ENCODE measurements at places on chromosomes 5 and 9. TPM values are rescaled to one million over a fixed set of nuclear protein-coding genes. Genes with fewer than 3 reads are reported as not detected.

DNA sequence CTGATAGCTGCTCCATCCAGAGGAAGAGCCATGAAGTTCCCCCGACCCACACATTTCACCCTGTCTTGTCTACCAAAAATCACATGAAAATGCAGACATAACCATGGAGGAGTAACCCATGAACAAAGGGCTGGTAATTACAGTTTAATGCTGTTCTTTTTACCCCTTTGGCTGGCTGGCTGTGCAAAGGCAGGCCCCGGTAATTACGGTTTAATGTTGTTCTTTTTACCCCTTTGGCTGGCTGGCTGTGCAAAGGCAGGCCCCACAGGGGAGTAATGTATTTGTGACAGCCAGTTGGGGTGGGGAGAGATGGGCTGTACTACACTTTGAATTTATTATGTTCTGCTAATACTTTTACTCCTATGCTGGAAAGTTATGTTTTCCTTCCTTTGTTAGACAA is 41.7 kb downstream of the PIK3R1 start:
- H3K27ac ChIP-seq, result no peak overlapping the region
- no peak overlapping the region for H3K4me3 ChIP-seq
- H3K27me3 ChIP-seq, result no peaks in the 10 kb centered on the region
- no peaks in the 10 kb centered on the region for H3K36me3 ChIP-seq
- H3K4me1 ChIP-seq, result peaks cover 2% of the 10 kb centered on the region

The PSMB7 gene
- 255 TPM for total RNA-seq

DNA sequence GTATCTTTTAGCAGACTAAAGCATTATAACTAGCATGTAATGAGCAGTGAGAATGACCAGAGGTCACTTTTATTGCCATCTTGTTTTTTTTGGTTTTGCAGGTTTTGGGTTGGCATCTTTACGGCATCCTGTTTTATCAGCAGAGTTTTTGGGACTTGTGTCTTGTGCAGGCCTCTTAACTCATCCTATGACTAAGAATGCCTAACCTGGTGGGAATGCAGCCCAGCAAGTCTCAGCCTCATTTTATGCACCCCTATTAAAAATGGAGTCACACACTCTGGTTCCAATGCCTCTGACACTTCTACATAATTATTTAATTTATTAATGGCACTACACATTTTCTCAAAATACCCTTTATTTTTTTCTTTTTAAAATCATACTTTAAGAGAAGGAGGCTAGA is 726.5 kb upstream of the RIOK2 start:
- no peak for DNase-seq
- no peak overlapping the region for H3K4me3 ChIP-seq
- peaks cover 9% of the 10 kb centered on the region for H3K4me1 ChIP-seq
- H3K27me3 ChIP-seq, result no peaks in the 10 kb centered on the region
- H3K27ac ChIP-seq, result no peak overlapping the region
- peaks cover 6% of the 10 kb centered on the region for H3K36me3 ChIP-seq

The GZMA gene
- total RNA-seq, result not detected

GRCh38 chr5:140557136-140557805 is at the start of gene SRA1:
Gene SRA1 (minus strand): TSS chr5:140557473. CDS start chr5:140557452, 21 bp downstream.
- H3K27me3 ChIP-seq, result no peaks in the 10 kb centered on the region
- 0 out of 2 replicates have a peak, but pooled peaks cover under 1% of the 10 kb centered on the region for H3K36me3 ChIP-seq
- peaks cover 18% of the 10 kb centered on the region for H3K4me1 ChIP-seq

The PCDHA5 gene
- 1.4 TPM for total RNA-seq

The PCDH12 gene
- total RNA-seq, result 0.12 TPM

GRCh38 chr5:72817671-72818266 is 1.3 kb downstream of the TNPO1 start:
- peak; percentile 12 for DNase-seq
- no peak overlapping the region for H3K27ac ChIP-seq
- H3K4me1 ChIP-seq, result peaks cover 24% of the 10 kb centered on the region
- peak overlapping the region; percentile 80 for H3K4me3 ChIP-seq
- H3K36me3 ChIP-seq, result no peaks in the 10 kb centered on the region

GRCh38 chr9:72875221-72875620 is 77.6 kb downstream of the ALDH1A1 start:
- H3K4me3 ChIP-seq, result no peak overlapping the region
- H3K27ac ChIP-seq, result no peak overlapping the region
- no peak for DNase-seq
- H3K27me3 ChIP-seq, result no peaks in the 10 kb centered on the region

DNA sequence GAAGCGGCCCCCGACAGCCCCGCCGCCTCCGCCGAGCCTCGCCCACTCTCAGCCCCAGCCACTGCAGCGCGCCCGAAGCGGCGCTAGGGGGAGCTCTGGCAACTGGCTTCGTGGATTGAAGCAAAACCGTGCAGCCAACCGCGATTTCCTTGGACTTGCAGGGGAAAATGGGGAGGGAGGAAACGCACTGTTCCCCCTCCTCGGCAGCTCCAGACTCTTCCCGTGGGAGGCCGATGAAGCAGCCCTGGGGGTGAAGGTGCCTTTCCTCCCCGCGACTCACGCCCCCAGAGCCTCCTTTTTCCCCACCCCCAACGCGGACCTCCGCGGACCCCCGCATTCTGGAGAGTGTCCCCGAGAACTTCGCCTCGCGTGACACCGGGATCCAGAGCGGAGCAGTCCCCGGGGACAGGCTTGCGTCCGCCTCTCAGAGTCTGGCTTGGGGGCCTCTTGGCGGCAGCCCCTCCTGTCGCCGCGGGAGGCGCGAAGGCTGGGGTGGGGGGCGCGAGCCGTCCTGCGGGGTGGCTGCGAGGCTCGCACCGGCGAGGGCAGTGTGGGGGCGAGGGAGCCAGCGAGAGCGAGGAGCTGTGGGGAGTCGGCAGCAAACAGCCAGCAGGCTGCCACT is 3.8 kb downstream of the IER5L start:
- H3K4me3 ChIP-seq, result peak overlapping the region; percentile 84
- peaks cover under 1% of the 10 kb centered on the region for H3K4me1 ChIP-seq
- peaks cover 85% of the 10 kb centered on the region for H3K27me3 ChIP-seq
- no peaks in the 10 kb centered on the region for H3K36me3 ChIP-seq
- no peak overlapping the region for H3K27ac ChIP-seq

DNA sequence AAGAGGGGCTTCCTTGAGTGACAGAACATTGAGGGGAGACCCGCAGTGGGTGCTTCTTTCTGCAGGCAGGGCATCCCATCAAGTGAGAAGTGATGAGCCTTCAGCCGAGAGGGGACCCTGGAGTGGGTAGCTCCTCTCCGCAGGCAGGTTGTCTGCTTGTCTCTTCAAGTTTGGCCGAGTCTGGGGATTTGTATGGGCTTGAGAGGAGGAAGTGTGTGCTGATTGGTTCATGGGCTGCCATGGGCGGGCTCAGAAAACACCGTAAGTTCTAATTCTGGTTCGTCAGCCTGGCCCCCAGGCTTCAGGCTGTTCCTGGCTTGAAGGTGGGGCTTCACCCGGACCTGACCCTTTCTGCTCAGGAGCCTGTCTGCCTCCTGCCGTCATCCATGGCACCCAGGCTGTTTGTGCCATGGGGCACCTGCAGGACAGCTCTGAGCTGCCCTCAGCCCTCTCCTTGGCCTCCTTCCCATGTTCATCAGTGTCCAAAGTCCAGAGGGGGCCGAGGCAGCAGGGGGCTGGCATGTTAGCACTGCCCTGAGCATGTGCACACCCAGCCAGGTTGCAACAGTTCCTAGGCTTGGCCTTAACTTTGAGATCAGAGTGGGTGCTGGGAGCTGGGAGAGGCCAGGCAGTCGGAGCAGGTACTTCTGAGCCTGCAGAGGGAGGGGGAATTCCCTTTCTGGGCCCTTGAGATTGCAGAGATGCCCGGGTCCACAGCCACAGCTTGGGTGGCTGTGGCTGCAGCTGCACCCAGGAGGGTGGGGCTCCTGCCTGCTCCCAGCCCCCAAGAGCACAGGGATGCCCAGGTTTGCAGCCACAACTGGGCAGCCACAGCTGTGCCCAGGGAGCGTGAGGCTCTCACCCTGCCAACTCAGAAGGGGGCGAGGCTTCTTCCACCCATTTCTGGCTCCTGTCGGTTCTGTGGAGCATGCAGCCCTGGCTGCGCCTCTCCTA is 13.5 kb upstream of the DHFR start:
- no peak overlapping the region for H3K27ac ChIP-seq
- no peaks in the 10 kb centered on the region for H3K4me1 ChIP-seq

GRCh38 chr9:108049671-108050494 is 560.3 kb upstream of the KLF4 start:
- peaks cover 13% of the 10 kb centered on the region for H3K4me1 ChIP-seq
- no peaks in the 10 kb centered on the region for H3K27me3 ChIP-seq
- no peaks in the 10 kb centered on the region for H3K36me3 ChIP-seq
- DNase-seq, result no peak
- no peak overlapping the region for H3K4me3 ChIP-seq

GRCh38 chr5:178965465-178966055 is 24.6 kb downstream of the ZNF454 start:
- H3K27ac ChIP-seq, result no peak overlapping the region
- peak; percentile 1 for DNase-seq
- H3K27me3 ChIP-seq, result no peaks in the 10 kb centered on the region
- no peaks in the 10 kb centered on the region for H3K4me1 ChIP-seq

GRCh38 chr9:6910032-6910431 is 152.3 kb downstream of the KDM4C start:
- peak; percentile 39 for DNase-seq
- no peak overlapping the region for H3K27ac ChIP-seq
- no peaks in the 10 kb centered on the region for H3K36me3 ChIP-seq
- H3K4me3 ChIP-seq, result no peak overlapping the region
- H3K27me3 ChIP-seq, result no peaks in the 10 kb centered on the region
- peaks cover 33% of the 10 kb centered on the region for H3K4me1 ChIP-seq

DNA sequence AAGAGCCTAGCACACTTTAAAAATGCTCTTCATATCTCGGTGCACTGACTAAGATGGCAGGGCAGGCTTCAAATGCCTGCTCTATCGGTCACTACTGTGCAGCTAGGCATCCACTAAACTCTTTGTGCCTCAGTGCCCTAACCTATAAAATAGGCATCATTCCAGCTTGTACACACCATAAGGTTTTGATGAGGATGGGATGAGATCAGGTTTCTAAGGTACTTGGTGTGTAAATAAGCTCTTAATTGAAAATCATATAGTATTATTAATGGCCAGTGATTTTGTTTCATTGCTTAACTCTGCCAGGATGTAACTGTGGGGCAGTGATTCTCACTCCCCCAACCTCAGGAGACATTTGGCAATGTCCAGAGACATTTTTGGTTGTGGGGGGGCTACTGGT is 78.5 kb downstream of the ALDH1A1 start:
- no peaks in the 10 kb centered on the region for H3K36me3 ChIP-seq
- H3K27me3 ChIP-seq, result no peaks in the 10 kb centered on the region
- H3K4me1 ChIP-seq, result no peaks in the 10 kb centered on the region
- DNase-seq, result no peak
- H3K4me3 ChIP-seq, result no peak overlapping the region

DNA sequence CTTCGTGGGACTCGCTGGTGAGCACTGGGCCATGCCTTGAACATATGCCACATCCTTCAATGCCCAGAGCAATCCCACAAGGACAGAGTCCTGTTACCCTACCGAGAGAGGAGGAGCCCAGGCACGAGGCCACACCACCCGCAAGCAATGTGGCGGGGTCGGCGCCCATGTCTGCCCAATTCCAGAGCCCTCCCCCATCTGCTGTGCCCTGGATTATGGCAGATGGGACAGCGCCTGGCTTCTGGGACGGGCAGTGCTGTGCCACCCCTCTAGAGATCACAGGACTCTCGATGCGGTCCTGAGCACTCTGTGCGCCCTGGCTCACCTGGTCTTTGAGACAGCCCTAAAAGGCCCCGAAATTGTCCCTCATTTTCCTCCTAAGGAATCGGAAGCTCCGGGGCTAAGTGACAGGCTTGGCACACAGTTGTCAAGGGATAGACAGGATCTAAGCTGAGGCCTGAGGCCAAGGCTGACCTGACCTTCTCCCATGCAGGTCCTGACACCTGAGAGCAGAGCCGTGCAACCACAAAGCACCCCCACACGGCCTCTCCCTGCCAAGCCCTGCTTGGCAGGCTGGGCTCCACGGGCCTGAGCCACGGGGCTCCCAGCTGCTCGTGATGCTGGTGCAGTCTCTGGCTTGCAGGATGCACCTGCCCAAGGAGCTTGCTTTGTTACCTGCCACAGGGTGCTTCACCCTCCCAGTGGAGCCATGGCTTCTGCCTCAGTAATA is 48.8 kb downstream of the PRRT1B start:
- H3K36me3 ChIP-seq, result no peaks in the 10 kb centered on the region
- H3K4me3 ChIP-seq, result no peak overlapping the region
- H3K27ac ChIP-seq, result no peak overlapping the region
- DNase-seq, result no peak

DNA sequence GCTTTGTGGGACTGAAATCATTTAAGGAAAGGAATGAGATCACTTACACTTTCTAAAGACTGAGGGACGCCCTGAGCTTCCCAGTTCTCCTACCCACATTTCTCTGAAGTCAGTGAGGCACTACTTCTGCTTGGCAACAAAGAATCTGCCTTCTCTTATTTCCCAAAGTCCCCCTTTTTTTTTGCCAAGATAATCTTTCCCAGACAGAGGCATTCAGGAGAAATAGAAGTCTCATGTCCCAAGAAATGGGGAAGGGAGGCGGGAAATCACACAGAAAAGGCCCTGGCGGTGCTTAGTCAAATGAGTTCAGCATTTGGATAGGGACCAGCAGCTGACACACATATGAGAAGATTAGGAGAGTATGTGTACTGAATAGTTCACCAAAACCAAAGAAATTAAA is 159.7 kb downstream of the MUSK start:
- DNase-seq, result peak; percentile 11
- H3K36me3 ChIP-seq, result no peaks in the 10 kb centered on the region
- peaks cover 6% of the 10 kb centered on the region for H3K4me1 ChIP-seq
- H3K27me3 ChIP-seq, result no peaks in the 10 kb centered on the region
- no peak overlapping the region for H3K4me3 ChIP-seq
